CD8-positive, alpha-beta memory T cell (primary cell): ENCODE measurements at places on chromosomes 6 and 20. TPM values are rescaled to one million over a fixed set of nuclear protein-coding genes. Genes with fewer than 3 reads are reported as not detected.

DNA sequence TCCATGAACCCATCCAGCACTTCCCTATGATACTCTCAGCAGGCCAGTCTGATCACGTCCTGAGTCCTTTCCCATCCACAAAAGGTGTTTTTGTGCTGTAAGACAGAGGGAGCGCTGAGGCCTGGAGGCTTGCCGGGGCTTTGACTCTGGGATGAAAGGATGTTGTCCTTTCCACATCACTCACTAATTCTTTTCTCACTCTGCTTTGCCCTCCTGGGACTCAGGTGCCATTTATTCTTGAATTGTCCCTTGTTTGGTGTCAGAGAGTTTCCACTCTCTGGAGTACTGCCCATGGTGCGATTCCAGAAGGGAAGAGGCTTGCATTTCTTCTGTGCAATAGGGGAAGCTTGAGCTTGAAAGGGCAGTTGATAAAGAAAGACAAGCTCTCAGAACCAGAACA is 15.3 kb upstream of the TUBB2B start:
- H3K4me1 ChIP-seq: no peaks in the 10 kb centered on the region
- no peaks in the 10 kb centered on the region for H3K36me3 ChIP-seq
- H3K4me3 ChIP-seq: no peak overlapping the region
- no peak for DNase-seq
- H3K27ac ChIP-seq: no peak overlapping the region

The CBLN4 gene
- polyA plus RNA-seq: not detected

DNA sequence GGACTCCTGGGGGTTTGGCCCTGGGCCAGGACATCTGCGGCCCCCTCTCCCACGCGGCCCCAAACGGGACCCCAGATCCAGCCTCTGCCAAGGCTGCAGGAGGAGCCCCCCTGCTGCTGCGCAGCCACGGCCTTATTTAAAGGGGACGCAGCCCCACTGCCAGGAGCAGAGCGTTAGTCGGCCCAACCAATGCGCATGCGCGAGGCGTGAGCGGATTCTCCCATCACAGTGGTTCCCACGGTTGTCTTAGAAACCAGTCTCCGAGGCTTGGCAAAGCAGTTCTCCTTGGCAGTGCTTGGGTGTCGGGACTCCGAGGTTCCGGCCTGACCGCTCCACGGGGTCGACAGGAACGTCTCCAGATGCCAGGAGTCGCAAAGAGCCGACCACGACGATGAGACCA is 288.3 kb upstream of the ZNF337 start:
- H3K27ac ChIP-seq: no peak overlapping the region
- H3K36me3 ChIP-seq: no peaks in the 10 kb centered on the region
- H3K4me3 ChIP-seq: peak overlapping the region; percentile 15
- H3K4me1 ChIP-seq: no peaks in the 10 kb centered on the region

The SYCP2L gene
- not detected for polyA plus RNA-seq

The DNAH8 gene
- not detected for polyA plus RNA-seq

GRCh38 chr20:64051561-64052325 is 2.3 kb upstream of the SOX18 start:
- H3K4me1 ChIP-seq: peaks cover 6% of the 10 kb centered on the region
- DNase-seq: no peak
- H3K4me3 ChIP-seq: no peak overlapping the region
- H3K36me3 ChIP-seq: no peaks in the 10 kb centered on the region
- no peak overlapping the region for H3K27ac ChIP-seq

The PIGU gene
- polyA plus RNA-seq: 33.0 TPM

GRCh38 chr6:3571250-3571681 is 114.4 kb upstream of the SLC22A23 start:
- DNase-seq: no peak
- no peaks in the 10 kb centered on the region for H3K36me3 ChIP-seq
- H3K4me1 ChIP-seq: no peaks in the 10 kb centered on the region
- no peak overlapping the region for H3K27ac ChIP-seq
- peaks cover 3% of the 10 kb centered on the region for H3K27me3 ChIP-seq
- H3K4me3 ChIP-seq: no peak overlapping the region

The PAX1 gene
- polyA plus RNA-seq: not detected

The ANKRD66 gene
- not detected for polyA plus RNA-seq

- no peaks in the 10 kb centered on the region for H3K4me1 ChIP-seq
- H3K27ac ChIP-seq: no peak overlapping the region
- H3K27me3 ChIP-seq: no peaks in the 10 kb centered on the region
- no peak overlapping the region for H3K4me3 ChIP-seq
These were observed 24.1 kb downstream of the AFDN start for GRCh38 chr6:167850782-167851181.

DNA sequence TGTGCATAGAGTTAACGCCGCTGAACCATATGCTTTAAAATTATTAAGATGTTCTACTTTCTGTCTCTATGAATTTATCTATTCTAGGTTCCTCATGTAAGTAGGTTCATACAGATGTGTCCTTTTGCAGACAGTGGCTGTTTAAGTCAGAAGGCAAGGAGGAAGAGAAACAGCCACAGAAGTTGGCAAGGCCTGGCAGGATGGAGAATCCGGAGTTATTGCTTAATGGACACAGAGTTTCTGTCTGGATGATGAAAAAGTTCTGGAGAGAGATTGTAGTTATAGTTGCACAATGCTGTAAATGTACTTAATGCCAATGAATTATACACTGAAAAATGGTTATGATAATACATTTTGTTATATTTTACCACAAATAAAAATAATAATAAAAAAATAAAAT is 283.6 kb upstream of the CNR1 start:
- H3K27me3 ChIP-seq: no peaks in the 10 kb centered on the region
- no peaks in the 10 kb centered on the region for H3K4me1 ChIP-seq
- no peak overlapping the region for H3K4me3 ChIP-seq
- DNase-seq: no peak
- H3K36me3 ChIP-seq: no peaks in the 10 kb centered on the region
- H3K27ac ChIP-seq: no peak overlapping the region

DNA sequence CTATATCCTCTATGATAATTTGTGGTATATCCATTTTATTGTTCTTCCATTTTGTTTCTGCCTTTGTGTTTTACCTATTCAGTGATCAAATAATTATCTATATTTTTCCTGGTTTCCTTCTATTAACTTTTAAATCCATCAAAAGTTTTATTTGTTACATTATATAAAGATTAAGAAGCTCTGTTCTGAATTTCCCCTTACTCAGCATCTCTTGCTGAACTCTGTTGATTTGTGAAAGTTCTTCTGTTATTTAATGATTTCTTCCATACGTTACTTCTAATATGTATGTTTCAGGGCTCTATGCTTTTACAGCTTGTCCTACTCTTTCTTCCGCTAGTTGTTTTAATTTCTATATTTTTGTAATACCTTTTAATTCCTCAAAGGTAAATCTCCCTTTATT is 87.1 kb downstream of the LIN28B start:
- no peaks in the 10 kb centered on the region for H3K4me1 ChIP-seq
- no peaks in the 10 kb centered on the region for H3K36me3 ChIP-seq
- no peak overlapping the region for H3K27ac ChIP-seq
- no peaks in the 10 kb centered on the region for H3K27me3 ChIP-seq
- no peak overlapping the region for H3K4me3 ChIP-seq

DNA sequence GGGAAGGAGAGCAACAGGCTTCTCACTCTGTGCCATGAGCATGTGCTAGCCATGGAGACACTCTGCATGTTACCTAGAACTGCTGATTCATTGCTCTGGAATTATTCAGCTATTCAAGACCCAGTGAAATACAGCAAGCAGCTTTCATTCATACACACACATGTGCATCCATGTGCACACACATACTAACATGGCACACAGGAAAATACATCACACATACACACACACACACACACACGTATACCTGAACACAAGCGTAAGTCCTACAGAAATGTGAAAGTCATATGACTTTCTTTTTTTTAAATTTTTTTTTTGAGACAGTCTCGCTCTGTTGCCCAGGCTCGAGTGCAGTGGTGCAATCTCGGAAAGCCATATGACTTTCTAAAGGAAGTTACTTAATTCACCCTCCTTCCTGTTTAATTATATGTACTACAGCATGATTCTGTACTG is 108.2 kb upstream of the NFATC2 start:
- H3K4me3 ChIP-seq: no peak overlapping the region
- H3K27ac ChIP-seq: no peak overlapping the region
- no peaks in the 10 kb centered on the region for H3K36me3 ChIP-seq
- no peaks in the 10 kb centered on the region for H3K4me1 ChIP-seq
- no peak for DNase-seq
- peaks cover 5% of the 10 kb centered on the region for H3K27me3 ChIP-seq

DNA sequence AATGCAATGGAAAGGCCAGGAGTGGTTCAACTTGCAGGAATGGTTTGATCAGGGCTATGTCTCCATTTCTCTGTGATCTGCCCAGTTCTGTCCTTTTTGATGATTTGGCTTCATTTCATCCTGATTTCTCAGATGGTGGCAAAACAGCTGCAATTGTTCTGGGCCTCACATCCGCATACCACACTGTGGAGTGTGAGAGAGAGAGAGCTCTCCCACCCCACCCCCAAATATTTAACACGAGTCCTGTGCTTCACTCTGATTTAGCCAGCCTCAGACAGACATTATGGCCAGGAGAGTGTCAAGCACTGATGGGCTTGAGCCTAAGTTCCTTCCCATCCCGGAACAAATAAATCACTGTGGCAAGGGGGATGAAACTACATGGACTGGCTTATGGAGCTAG is 284.6 kb downstream of the CDC5L start:
- no peaks in the 10 kb centered on the region for H3K27me3 ChIP-seq
- DNase-seq: no peak
- no peaks in the 10 kb centered on the region for H3K36me3 ChIP-seq
- H3K27ac ChIP-seq: no peak overlapping the region

The MUC21 gene
- not detected for polyA plus RNA-seq

The MEP1A gene
- not detected for polyA plus RNA-seq

The PRL gene
- 0.21 TPM for polyA plus RNA-seq

The OPRM1 gene
- not detected for polyA plus RNA-seq

- H3K4me1 ChIP-seq: no peaks in the 10 kb centered on the region
- H3K27me3 ChIP-seq: no peaks in the 10 kb centered on the region
- H3K4me3 ChIP-seq: no peak overlapping the region
- H3K36me3 ChIP-seq: no peaks in the 10 kb centered on the region
- DNase-seq: no peak
These were observed 66.8 kb upstream of the ANKEF1 start for GRCh38 chr20:9968015-9968414.

The ACAT2 gene
- polyA plus RNA-seq: 33.3 TPM

The ANGPT4 gene
- polyA plus RNA-seq: not detected

The MAP3K4 gene
- polyA plus RNA-seq: 13.0 TPM

- no peaks in the 10 kb centered on the region for H3K36me3 ChIP-seq
- H3K27ac ChIP-seq: no peak overlapping the region
- no peak overlapping the region for H3K4me3 ChIP-seq
These were observed 54.1 kb upstream of the LY86 start for GRCh38 chr6:6534399-6534798.

DNA sequence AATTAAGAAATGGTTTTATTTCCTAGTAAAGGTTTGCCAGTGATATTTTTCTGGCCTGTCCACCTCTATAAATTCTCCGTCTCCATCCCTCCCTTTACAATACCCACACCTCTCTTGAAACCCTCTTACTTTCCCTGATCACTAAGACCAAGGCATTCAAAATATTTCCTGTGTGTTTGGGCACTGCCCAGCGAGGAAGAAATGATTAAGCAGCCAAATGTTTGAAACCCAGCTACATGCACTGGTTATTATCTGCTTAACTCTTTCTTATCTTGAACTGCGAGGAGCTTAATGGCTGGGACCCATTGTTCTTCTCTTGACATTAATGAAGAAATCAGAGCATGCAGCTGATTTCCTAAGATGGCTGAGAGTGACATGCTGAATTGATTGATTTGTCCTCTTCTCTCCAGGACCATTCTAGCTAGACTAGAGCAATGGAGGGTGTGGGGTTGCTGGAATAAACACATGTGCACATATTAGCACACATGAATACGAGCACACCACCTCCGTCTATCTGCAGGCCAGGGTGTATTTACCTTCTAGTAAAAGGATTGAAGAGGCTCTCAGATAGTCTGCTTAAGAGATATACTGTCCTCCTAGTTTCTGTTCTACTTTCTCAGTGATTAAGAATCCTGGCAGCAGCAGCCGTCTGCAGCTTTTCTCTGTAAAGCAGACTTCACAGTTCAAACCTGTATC is 46.1 kb upstream of the PRDM1 start:
- no peaks in the 10 kb centered on the region for H3K4me1 ChIP-seq
- H3K27me3 ChIP-seq: no peaks in the 10 kb centered on the region
- H3K4me3 ChIP-seq: no peak overlapping the region
- no peak for DNase-seq
- H3K27ac ChIP-seq: no peak overlapping the region
